Activated CD4-positive, alpha-beta T cell treated with anti-CD3 and anti-CD28 coated beads for 4 hours (primary cell): ENCODE measurements at places on chromosomes 1 and 21.

DNA sequence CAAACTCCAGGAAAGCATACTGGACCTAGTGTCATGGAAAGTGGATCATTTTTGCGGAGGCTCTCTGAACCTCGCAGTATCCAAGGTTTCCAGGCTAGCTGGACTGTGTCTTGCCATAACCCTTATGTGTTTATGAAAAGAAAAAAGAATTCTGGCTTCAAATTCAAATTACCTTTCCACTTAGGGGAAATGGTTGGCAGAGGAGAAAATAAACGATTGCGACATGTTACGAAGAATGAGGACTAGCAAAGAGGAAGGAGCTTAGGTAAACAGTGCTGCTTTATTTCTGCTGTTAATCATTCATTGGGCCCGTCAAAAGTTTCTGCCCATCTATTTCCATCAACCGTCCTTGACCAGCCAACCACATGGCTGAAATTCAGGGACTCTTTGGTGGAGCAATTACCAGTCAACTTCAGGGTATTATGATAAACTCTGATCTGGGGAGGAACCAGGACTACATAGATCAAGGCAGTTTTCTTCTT, at the start of gene C4BPA:
C4BPA (plus strand) TSS at position 342 of the 482 bp plus-strand sequence. CDS start 8,793 bp downstream, outside the sequence.
- DNase-seq, result no peak

GRCh38 chr1:162405800-162406199, 6.1 kb downstream of the SH2D1B start:
- no peak for DNase-seq

DNA sequence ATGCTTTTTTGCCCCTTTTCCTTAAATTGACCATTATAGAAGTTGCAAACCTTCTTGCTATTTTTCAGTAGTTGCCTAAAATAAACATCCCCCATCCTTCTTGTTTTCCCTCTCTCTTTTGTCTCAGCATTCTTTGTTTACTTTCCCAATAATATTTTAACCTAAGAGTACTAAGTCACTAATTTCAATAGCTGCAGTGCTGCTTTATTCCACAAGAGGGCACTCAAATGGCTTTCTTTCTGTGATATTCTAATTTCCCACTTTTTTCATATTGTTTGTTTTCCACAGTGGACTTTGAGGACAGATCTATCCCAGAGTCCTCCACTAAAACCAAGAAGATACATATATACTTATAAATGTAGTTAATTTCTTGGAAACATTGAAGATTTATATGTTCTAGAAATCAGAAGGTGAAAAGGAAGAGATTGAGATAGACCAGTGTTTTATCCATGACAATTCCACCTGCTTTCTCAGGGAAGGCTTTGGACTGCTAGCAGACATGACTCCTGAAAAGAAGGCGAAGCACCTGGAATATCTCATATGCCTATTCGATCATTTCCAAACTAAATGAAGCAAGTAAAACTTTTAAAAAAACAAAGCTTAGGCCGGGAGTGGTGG, 104.8 kb upstream of the GRIK1 start:
- no peak for DNase-seq

GRCh38 chr21:35504277-35504676, 455.2 kb upstream of the RUNX1 start:
- no peak for DNase-seq

- no peak for DNase-seq
Measured at GRCh38 chr1:197264936-197265567, 3.0 kb upstream of the CRB1 start.

- no peak for DNase-seq
Measured at GRCh38 chr1:74328851-74329250, 93.7 kb downstream of the TNNI3K start.

DNA sequence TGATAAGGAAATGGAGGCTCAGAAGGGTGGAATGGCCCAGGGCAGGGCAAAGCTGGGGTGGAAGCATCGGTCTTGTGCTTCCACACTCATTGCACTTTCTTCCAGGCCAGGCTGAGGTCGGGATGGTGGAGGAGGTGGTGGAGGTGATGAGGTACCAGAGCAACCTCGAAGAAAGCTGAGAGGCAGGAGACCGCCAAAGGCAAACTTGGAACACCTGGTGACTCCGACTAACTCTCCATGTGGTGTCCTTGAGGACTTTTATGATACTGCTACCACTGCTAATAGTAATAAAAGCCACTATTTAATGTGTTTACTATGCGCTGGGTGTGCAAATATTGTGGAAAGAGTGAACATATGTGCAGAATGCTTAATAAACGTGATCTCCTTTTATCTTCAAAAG, 16.9 kb upstream of the BTG2 start:
- DNase-seq, result no peak

- no peak for DNase-seq
Measured at GRCh38 chr21:33963848-33964555, 48.4 kb upstream of the ATP5PO start.

DNA sequence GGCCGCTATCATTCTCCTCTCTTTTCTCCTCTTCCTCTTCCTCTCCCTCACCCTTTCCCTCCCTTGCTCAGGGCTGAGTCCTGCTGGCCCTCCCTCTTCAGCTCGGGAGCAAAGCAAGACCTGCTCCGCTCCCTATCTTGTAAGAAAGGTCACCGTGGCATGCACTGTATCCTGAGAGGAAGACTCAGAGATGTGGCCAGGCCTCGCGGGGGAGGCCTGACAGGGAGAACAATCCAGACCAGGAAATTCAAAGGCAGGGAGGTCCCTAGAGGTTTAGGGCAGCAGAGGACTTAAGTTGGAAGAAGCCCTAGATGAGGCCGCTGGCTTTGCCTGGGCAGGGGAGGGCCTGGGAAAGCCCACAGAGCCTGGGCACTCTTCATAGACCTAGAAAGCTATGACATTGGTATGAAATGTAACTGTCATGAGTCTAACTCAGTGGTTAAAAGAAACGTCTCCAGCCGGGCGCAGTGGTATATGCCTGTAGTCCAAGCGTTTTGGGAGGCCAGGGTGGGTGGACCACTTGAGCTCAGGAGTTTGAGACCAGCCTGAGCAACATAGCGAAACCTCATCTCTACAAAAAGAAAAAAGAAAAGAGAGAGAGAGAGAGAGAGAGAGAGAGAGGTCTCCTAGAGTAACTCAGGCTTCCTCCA, 14.6 kb upstream of the PTAFR start:
- DNase-seq, result no peak

GRCh38 chr1:199690496-199690895, 337.0 kb upstream of the NR5A2 start:
- no peak for DNase-seq

- no peak for DNase-seq
Measured at GRCh38 chr1:228465571-228466146, 21.5 kb upstream of the RNF187 start.

DNA sequence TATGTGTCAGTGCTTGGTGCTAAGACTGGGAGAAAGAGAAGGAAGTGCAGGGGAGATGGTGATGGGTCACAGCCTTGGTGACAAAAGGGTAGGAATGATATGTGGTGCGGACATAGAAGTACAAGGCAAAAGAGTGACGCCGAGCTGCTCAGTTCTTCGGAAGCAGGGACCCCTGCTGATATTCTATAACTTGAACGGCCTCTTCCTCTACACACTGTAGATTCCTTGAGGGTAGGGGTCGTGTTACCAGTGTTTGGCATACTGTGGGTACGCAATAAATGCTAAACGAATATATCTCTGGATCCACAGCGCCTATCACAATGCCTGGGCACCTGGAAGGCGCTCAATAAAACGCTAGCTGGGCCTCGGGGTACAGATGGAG, 488 bp downstream of the DBT start:
- DNase-seq, result no peak

DNA sequence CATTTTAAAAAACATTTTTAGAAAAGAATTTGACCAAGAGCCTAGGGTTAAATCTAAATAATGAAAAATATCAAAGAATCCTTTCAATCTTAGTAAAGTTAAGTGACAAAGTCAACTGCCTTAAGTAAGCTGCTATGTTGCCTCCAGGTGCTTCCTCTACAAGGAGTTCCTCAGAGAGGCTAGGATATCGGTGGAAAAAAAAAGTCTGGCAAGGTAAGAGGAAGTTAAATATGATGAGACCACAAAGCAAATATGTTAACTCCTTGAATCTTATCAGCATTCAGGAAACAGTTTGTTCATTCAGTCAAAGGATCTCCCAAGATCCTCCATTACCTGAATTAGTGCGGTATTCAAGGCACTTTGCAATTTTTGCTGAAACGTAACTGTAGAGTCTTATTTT, 563.5 kb downstream of the PTPRC start:
- DNase-seq, result no peak

GRCh38 chr1:61393575-61393974, 311.2 kb downstream of the NFIA start:
- DNase-seq, result no peak

- DNase-seq, result no peak
Measured at GRCh38 chr21:45158491-45159423, 84.4 kb downstream of the ADARB1 start.

DNA sequence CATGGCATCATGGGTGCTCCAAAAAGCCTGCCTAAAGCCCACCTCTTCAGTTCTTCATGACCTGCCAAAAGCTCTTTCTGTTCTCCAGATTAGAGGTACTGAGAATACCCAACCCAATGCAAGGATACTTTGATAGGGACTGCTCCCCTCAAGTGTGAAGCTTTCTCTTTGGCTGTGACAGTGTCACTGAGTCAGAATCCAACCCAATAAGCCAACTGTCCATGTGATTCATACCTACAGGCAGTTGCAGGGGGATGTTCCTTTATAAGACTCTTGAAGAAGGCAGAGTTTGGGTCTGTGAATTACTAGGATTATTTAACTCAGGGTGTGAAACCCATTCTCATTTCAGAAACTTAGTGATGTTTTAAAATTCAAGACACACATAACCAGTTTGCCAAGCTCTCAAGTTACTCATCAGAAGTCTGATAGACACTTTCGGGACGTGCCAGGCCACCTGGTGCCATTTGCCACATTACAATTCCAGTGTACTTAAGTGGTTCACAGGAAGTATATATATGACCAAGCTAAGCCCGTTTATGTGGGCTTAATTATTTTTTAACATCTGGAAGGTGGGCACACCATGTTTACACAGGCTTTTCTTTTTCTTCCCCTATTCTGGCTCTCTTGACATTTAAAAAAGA, 265.8 kb downstream of the NFIA start:
- no peak for DNase-seq

DNA sequence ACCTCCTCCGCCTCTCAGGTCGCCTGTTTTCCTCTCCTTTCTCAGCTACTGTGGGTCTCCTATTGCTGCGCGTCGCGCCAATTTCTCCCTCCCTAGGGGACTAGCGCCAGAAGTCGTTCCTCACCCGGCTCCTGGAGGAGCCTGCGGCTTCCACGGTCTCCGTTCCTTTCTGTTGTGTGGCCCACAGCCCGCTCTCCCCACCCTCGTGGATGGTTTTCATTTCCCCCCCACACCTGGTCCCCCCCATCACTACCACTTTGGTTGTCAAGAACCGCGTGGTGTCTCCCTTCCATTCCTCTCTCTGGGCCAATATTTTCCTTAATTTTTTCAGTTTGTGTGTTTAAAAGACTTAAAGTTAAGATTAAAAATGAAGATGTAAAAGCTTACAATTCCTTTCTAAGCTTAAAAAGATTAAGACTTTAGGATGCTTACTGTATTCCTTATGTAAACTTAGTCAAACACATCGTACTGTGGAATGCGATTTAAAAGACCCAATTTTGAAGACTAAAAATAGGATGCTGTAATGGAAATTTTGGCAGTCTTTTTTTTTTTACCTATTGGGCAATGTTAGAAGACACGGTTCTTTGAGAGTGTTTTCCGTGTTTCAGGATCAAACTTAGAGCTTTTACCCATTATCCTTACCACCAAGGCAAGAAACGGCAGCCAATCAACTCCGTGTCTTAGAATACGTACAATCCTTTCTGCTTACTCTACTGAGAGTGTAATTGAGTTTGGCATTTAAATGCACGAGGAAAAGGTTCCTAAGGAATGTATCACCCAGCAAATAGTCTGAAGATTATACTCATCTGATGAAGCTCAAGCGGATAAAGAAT, 773 bp downstream of the CNST start:
- DNase-seq, result peak; percentile 45

DNA sequence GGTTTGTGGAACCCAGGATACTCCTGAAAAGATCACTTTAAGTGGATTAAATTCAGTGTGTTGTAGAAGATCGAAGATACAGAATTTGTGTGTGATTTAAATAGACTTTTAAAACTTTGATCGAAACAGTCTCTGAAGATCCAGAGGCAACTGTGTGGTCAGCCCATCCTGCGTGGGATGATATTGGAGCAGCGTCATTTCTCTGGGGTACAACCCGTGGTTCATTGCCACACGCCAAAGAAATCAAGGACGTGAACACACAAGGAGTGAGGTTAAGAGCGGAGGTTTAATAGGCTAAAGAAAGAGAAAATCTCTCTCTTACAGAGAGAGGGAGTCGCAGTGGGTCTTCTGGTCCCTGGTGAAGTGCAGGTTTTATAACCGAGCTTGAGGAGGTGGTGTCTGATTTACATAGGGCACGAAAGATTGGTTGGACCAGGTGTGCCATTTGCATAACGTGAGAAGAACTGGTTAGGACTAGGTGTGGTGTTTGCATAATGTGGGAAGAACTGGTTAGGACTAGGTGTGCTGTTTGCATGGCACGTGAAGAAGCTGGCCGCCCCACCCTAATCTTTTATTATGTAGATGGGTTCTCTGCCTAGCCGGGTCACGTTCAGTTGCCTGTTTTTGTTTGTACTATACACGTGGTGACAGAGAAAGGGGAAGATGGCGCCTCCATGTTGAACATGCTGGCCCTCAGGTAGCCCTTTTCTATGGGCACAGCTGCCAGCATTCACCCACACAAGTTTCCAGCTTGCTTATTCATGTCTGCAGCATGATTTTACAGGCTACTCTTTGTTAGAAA, 82.3 kb downstream of the ADSS2 start:
- no peak for DNase-seq

DNA sequence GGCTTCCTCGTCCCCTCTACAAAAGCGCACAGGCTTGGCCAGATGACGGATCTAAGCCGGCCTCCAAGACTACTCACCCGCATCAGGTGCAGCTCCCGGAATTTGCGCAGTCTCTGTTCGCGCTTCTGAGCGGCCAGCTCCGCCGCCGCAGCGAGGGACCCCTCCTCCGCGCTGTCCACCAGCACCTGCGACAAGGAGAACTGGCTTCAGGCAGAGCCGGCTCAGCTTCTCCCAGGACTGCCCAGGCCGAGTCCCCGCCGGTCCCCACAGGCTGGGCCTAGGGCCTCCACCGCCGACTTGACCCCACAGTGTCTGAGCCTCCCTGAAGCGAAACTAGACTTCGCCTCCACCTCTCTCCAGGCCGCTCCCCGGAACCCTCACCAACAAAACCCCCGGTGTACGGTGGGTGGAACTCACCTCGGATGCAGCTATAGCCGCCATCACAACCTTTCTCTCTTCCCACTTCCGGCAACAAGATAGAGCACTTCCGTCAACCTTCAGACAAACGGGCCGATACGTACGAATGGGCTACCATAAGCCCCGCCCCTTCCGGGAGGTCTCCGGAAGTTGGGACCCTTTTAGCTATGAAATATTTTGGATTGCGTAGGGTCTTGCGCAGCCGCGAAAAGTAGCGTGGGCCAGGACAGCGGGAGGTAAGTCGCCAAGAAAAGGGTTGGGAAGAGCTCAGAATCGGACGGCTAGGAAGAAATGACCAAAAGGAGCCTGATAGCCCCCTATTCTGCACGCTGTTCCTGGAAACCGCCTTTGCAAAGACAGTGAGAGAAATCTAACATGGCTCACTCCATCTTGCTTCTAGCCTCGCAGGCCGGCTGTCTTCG, at the start of gene SYF2:
SYF2 (minus strand) TSS at position 476 of the 839 bp plus-strand sequence; CDS start at position 441, 35 bp downstream.
- peak; percentile 84 for DNase-seq
